ENCODE measurements at places on chromosomes 12 and 14. TPM values are rescaled to one million over a fixed set of nuclear protein-coding genes. Genes with fewer than 3 reads are reported as not detected.

GRCh38 chr12:91948504-91948903 is 197.1 kb downstream of the BTG1 start:
- DNase-seq: no peak

TXNDC16 gene
- total RNA-seq: 18.8 TPM

- no peak for DNase-seq
These were observed 32.8 kb upstream of the TOMM20L start for GRCh38 chr14:58362798-58363412.

GRCh38 chr12:79569679-79570078 is 121.1 kb downstream of the PAWR start:
- DNase-seq: no peak

- no peak for DNase-seq
These were observed 50.3 kb downstream of the ESRRB start for GRCh38 chr14:76426161-76426696.

- no peak for DNase-seq
These were observed 46.1 kb downstream of the RNFT2 start for GRCh38 chr12:116784238-116784612.

DNA sequence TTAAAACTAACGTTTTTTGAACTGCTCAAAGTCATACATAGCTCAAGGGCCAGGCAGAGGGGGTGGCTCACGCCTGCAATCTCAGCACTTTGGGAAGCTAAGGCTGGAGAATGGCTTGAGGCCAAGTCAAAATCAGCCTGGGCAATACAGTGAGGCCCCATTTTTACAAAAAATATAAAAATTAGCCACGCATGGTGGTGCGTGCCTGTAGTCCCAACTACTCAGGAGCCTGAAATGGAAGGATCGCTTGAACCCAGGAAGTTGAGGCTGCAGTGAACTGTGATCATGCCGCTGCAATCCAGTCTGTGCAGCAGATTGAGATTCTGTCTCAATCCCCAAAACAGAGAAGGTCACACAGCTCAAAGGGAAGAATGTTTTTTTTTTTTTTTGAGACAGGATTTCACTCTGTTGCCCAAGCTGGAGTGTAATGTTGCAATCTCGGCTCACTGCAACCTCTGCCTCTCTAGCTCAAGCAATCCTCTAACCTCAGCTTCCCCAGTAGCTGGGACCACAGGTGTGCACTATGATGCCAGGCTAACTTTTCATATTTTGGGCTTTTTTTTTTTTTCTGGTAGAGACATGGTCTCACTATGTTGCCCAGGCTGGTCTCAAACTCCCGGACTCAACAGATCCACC is 2.9 kb downstream of the RBM23 start:
- DNase-seq: peak; percentile 56

KRT2 gene
- not detected for total RNA-seq

ADAM21 gene
- total RNA-seq: 0.44 TPM

DNA sequence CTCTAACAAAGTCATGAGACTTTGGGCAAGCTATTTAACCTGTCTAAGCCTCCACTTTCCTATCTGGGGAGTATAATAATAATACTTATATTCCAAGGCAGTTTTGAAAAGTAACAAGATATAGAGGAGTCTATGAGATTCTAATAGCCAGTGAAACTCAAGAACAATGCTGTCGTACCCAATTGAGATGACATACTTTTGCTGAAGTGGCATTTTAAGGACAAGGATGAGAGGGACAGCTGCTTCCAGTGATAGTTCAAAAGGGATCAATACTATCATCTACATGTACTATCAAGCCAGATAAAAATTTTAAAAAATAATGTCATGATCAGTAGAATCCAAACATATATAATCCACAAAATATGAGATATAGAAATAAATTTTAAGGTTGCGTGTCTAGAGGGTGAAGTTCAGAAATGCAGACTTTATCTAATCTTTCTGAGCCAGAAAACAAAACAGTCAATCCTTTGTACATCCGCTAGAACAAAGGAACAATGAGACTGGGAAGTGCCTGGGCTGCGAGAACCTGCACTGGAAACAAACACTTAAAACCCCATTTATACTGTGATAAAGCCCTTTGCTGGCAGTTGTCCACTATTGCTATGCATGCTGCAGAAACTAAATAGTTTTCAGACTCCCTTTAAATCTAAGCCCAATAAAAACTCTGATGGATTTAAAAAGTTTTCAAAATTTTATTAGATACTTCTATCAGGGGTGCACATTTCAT is 38.6 kb downstream of the PTPRB start:
- no peak for DNase-seq

DNA sequence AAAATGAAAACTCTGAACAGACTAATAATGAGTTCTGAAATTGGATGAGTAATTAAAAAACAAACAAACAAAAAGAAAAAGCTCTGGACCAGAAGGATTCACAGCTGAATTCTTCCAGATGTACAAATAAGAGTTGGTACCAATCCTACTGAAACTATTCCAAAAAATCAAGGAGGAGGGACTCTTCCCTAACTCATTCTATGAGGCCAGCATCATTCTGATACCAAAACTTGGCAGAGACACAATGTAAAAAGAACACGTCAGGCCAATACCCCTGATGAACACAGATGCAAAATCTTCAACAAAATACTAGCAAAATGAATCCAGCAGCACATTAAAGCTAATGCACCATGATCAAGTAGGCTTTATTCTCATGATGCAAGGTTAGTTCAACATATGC is 183.9 kb upstream of the CNOT2 start:
- no peak for DNase-seq

GLS2 gene
- total RNA-seq: 2.1 TPM

DNA sequence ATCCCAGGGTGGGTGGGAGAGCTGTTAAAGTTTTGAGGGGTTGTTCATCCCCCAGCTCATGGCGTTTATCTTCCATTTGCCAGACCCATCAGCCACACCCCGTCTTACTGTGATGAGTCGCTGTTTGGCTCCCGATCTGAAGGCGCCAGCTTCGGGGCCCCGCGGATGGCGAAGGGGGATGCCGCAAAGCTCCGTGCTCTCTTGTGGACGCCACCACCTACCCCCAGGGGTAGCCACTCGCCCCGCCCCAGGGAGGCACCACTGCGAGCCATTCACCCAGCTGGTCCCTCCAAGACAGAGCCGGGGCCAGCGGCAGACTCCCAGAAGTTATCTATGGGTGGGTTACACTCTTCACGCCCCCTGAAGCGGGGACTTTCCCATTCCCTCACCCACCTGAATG is 5.7 kb downstream of the RITA1 start:
- no peak for DNase-seq

GRCh38 chr12:90449611-90450010 is 505.4 kb downstream of the CCER1 start:
- no peak for DNase-seq

DNA sequence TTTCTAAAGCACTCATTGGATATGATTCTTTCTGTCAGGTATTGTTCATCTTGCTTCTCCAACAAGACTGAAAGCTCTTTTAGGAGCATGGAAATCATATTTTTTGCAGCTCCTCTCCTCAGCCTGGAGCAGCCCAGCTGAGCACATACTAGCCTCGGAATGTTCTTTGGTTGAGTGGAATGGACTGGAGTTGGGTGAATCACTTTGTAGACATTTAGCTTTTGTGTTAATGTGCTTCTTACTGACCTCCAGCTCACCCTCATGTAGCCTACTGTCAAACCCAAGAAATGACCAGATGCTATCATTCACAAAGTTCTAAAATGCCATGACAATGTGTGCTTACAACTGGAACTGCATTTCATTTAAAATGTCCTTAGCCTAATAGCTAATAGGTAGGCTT is 161.1 kb downstream of the NUAK1 start:
- DNase-seq: no peak

GNB3 gene
- 8.1 TPM for total RNA-seq

- no peak for DNase-seq
These were observed 30.6 kb downstream of the NRDE2 start for GRCh38 chr14:90301122-90301521.

Data from tibial nerve (tissue), 4 donors.